Pericardium fibroblast (primary cell): ENCODE measurements at places on chromosomes 7 and 10. TPM values are rescaled to one million over a fixed set of nuclear protein-coding genes. Genes with fewer than 3 reads are reported as not detected.

The ARHGAP19 gene
- 2.3 and 3.6 TPM in 2 replicates for total RNA-seq

The HMX3 gene
- total RNA-seq, result not detected in 2 replicates

The DLX6 gene
- total RNA-seq, result not detected in 2 replicates

The DNAJC12 gene
- 9.9 and 12.8 TPM in 2 replicates for total RNA-seq

The FAM237B gene
- not detected in 2 replicates for total RNA-seq

The GIMAP1 gene
- total RNA-seq, result not detected in 2 replicates

The COBL gene
- under 0.01 TPM in 1 of 2 replicates, not detected in the other for total RNA-seq

The IQUB gene
- under 0.01 and 0.94 TPM in 2 replicates for total RNA-seq

The GCC1 gene
- 16.5 and 19.5 TPM in 2 replicates for total RNA-seq

The GPR26 gene
- not detected in 2 replicates for total RNA-seq

The ADAMTS14 gene
- 0.17 and 1.1 TPM in 2 replicates for total RNA-seq

The CRTAC1 gene
- 0.12 TPM in 1 of 2 replicates, not detected in the other for total RNA-seq

The VENTX gene
- not detected in 2 replicates for total RNA-seq

The SLC13A1 gene
- total RNA-seq, result not detected in 2 replicates

The AVL9 gene
- total RNA-seq, result 12.6 and 19.7 TPM in 2 replicates

The CALML5 gene
- not detected in 2 replicates for total RNA-seq

The TMEM139 gene
- total RNA-seq, result not detected in 2 replicates

The MMS19 gene
- total RNA-seq, result 75.6 and 88.4 TPM in 2 replicates

The PRKG1 gene
- 15.3 and 19.5 TPM in 2 replicates for total RNA-seq

The SH2D4B gene
- total RNA-seq, result not detected in 2 replicates

The OPN1SW gene
- total RNA-seq, result not detected in 2 replicates

The PPP1R17 gene
- total RNA-seq, result not detected in 2 replicates

The SMO gene
- 18.9 and 19.6 TPM in 2 replicates for total RNA-seq

The TSPAN12 gene
- 0.51 and 5.5 TPM in 2 replicates for total RNA-seq

The NODAL gene
- total RNA-seq, result not detected in 2 replicates

The ZNF804B gene
- total RNA-seq, result not detected in 2 replicates

The MAGI2 gene
- total RNA-seq, result 4.0 and 6.3 TPM in 2 replicates

The ZCCHC24 gene
- total RNA-seq, result 62.0 and 80.3 TPM in 2 replicates

The KCNH2 gene
- 0.12 and 0.34 TPM in 2 replicates for total RNA-seq

The SH3PXD2A gene
- total RNA-seq, result 25.2 and 54.0 TPM in 2 replicates

The TMEM273 gene
- not detected in 2 replicates for total RNA-seq

The PRSS2 gene
- 1.3 TPM in 1 of 2 replicates, not detected in the other for total RNA-seq

The WDR11 gene
- 33.8 and 34.9 TPM in 2 replicates for total RNA-seq

The TACC2 gene
- total RNA-seq, result 8.4 and 14.1 TPM in 2 replicates

The HMX2 gene
- not detected in 2 replicates for total RNA-seq

The HOXA5 gene
- total RNA-seq, result 1.3 and 35.0 TPM in 2 replicates

The VSTM2A gene
- total RNA-seq, result not detected in 2 replicates

The DPP6 gene
- total RNA-seq, result 0.35 and 0.43 TPM in 2 replicates

The C7orf57 gene
- total RNA-seq, result not detected in 2 replicates

The UCN3 gene
- total RNA-seq, result not detected in 2 replicates

The PPP1R3C gene
- 20.6 and 30.6 TPM in 2 replicates for total RNA-seq

The POR gene
- total RNA-seq, result 78.5 and 89.2 TPM in 2 replicates

The OR2A7 gene
- total RNA-seq, result 0.17 TPM in 1 of 2 replicates, not detected in the other

The PALD1 gene
- total RNA-seq, result 0.12 and 3.7 TPM in 2 replicates

The RNF32 gene
- total RNA-seq, result 0.77 and 3.2 TPM in 2 replicates

The HACD1 gene
- total RNA-seq, result 14.8 and 27.5 TPM in 2 replicates

The FBXL13 gene
- total RNA-seq, result 0.93 and 3.0 TPM in 2 replicates
